ENCODE measurements at places on chromosomes 3 and 15. TPM values are rescaled to one million over a fixed set of nuclear protein-coding genes. Genes with fewer than 3 reads are reported as not detected.

MNS1 gene
- polyA plus RNA-seq = 3.4 TPM

PLEKHO2 gene
- polyA plus RNA-seq = 18.7 TPM

CAND2 gene
- 1.4 TPM for polyA plus RNA-seq

FANCD2OS gene
- 0.18 TPM for polyA plus RNA-seq

DAZL gene
- polyA plus RNA-seq = 0.16 TPM

PLCB2 gene
- 125 TPM for polyA plus RNA-seq

SPTBN5 gene
- 1.6 TPM for polyA plus RNA-seq

CASR gene
- 0.43 TPM for polyA plus RNA-seq

ARPIN gene
- polyA plus RNA-seq = 7.8 TPM

CRABP1 gene
- polyA plus RNA-seq = 6.5 TPM

RHOV gene
- 15.3 TPM for polyA plus RNA-seq

LMCD1 gene
- polyA plus RNA-seq = 34.7 TPM

GOLGA8J gene
- 0.05 TPM for polyA plus RNA-seq

CNTN3 gene
- 3.7 TPM for polyA plus RNA-seq

TXNRD3 gene
- polyA plus RNA-seq = 9.9 TPM

CD200R1L gene
- polyA plus RNA-seq = 0.05 TPM

EIF2A gene
- polyA plus RNA-seq = 91.8 TPM

TMIE gene
- polyA plus RNA-seq = 0.57 TPM

TNNC1 gene
- 10.2 TPM for polyA plus RNA-seq

CCDC174 gene
- 24.1 TPM for polyA plus RNA-seq

WDR82 gene
- 47.4 TPM for polyA plus RNA-seq

LARP6 gene
- polyA plus RNA-seq = 12.4 TPM

CEP19 gene
- polyA plus RNA-seq = 2.5 TPM

SLC22A13 gene
- 0.07 TPM for polyA plus RNA-seq

SPESP1 gene
- 3.8 TPM for polyA plus RNA-seq

ADAMTS7 gene
- polyA plus RNA-seq = 0.94 TPM

EBLN2 gene
- polyA plus RNA-seq = 0.94 TPM

NAALADL2 gene
- polyA plus RNA-seq = 0.68 TPM

NPAP1 gene
- polyA plus RNA-seq = not detected

HIGD2B gene
- 0.02 TPM for polyA plus RNA-seq

RETNLB gene
- polyA plus RNA-seq = 0.09 TPM

QARS1 gene
- 256 TPM for polyA plus RNA-seq

C3orf20 gene
- polyA plus RNA-seq = 0.02 TPM

GRAMD1C gene
- 8.6 TPM for polyA plus RNA-seq

BTD gene
- 6.9 TPM for polyA plus RNA-seq

LTF gene
- 64.3 TPM for polyA plus RNA-seq

CD200 gene
- polyA plus RNA-seq = 23.5 TPM

FILIP1L gene
- polyA plus RNA-seq = 15.5 TPM

CCNB2 gene
- polyA plus RNA-seq = 19.5 TPM

NME9 gene
- 1.5 TPM for polyA plus RNA-seq

TMCC1 gene
- polyA plus RNA-seq = 12.2 TPM

DOCK3 gene
- 0.21 TPM for polyA plus RNA-seq

EFCAB12 gene
- 0.37 TPM for polyA plus RNA-seq

DLL4 gene
- polyA plus RNA-seq = 5.9 TPM

FHIT gene
- polyA plus RNA-seq = 9.2 TPM

C3orf49 gene
- polyA plus RNA-seq = 0.05 TPM

GOLGA8T gene
- 0.07 TPM for polyA plus RNA-seq

GABRB3 gene
- 1.9 TPM for polyA plus RNA-seq

AADACL2 gene
- 3.4 TPM for polyA plus RNA-seq

DALRD3 gene
- polyA plus RNA-seq = 35.0 TPM

ST3GAL6 gene
- 29.4 TPM for polyA plus RNA-seq

CLPX gene
- 23.5 TPM for polyA plus RNA-seq

MCTP2 gene
- polyA plus RNA-seq = 6.7 TPM

ZNF774 gene
- 1.9 TPM for polyA plus RNA-seq

C2CD4B gene
- 8.8 TPM for polyA plus RNA-seq

ZNF660 gene
- polyA plus RNA-seq = 2.3 TPM

All from thymus (tissue), 14 donors.